SK-MEL-5 (cell line): ENCODE measurements at places on chromosomes 2 and 18.
A peak's percentile ranks its signal among the peaks of the same experiment; 100 is the strongest.

DNA sequence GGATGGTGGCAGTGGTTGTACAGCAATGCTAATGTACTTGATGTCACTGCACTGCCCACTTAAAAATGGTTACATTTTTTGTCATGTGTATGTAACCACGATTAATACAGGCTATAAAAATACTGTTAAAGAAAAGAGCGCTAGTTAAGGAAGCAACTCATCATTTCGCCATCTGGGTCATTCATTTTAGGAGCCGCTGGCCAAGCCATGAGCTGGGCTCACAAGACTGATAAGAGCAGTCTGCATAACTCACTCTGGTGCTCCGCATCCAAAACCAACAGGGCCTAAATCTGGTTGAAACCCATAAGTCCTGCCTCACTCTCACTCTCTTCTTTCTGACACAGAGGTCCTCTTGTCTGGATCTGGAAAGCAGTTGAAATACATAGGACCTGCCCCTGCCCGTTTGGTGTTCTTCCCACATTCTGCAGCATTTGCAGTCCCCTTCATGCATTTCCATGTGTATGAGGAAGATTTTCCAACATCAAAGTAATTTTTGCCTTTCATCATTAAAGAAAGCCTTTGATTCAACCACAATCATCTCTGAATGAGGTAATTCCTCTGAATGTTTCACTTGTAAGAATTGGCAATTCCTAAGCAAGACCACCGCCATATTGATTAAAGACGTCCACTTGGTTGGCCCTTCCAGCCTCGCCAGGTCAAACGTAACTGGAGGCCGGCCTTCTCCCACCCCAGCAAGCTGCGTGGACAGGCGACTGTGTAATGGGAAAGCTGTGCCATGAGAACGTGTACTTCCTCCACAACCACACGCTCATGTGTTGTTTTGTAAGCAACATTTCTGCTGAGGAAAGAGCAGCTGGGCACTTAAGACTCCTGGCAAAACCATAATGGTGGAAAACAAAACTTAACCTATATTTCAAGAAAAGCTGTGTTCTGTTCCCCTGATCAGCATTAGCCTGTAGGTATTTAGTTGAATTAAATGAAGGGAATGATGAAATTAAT is 112.2 kb downstream of the VAPA start:
- DNase-seq, result no peak

- DNase-seq, result no peak
These were observed 16.5 kb downstream of the HS6ST1 start for GRCh38 chr2:128302011-128302743.

DNA sequence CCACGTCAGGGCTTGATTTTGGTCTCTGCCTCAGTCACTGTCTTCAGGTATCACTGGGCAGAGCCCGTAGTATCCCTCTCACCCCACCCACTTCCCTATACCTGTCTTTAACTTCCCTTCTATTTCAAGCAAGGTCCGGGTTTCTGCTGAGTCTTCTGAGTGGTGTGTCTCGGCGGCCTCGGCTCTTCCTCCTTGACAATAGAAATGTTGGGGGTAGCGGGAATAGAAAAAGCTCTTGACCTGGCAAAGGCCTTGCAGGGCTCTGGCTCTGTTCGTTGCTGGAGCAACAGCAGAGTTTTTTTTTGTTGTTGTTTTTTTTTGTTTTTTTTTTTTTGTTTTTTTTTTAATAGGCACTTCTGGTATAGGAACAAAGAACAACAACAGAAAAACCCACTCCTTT is 16.0 kb upstream of the IGFBP5 start:
- no peak for DNase-seq

GRCh38 chr2:24571828-24572442 is 80.9 kb downstream of the NCOA1 start:
- no peak for DNase-seq

DNA sequence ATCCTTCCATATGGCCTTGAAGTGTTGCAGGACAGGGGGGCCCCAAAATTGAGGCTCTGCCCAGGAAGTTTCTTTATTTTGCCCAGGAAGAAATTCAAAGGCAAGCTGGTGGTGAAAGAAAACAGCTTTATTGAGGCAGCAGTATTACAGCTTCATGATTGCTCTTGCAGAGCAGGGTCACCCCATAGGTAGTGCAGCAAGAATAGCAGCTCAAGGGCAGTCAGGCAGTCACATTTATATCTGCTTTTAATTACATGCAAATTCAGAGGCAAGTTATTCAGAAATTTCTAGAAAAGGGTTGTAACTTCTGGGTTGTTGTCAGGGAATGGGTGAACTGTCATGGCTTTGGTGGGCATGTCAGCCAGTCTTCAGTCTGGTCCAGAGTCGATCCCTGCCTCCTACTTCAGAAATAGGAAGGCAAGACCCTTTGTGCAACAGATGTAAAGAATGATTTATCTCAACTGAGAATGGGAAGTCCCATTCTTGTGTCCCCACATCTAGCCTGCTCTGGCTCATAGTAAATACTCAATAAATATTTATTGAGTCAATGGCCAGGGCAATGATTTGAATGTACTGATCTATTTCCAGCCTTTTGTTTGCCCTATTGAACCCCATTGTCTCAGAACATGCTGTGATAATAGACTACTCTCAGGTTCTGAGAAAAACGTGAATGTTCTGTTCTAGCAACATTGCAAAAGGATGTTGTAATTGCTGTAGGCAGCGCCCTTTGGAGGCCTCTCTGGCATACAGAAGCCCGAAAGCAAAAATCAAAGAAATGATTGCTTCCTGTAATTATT is 129.8 kb downstream of the MYO3B start:
- no peak for DNase-seq

DNA sequence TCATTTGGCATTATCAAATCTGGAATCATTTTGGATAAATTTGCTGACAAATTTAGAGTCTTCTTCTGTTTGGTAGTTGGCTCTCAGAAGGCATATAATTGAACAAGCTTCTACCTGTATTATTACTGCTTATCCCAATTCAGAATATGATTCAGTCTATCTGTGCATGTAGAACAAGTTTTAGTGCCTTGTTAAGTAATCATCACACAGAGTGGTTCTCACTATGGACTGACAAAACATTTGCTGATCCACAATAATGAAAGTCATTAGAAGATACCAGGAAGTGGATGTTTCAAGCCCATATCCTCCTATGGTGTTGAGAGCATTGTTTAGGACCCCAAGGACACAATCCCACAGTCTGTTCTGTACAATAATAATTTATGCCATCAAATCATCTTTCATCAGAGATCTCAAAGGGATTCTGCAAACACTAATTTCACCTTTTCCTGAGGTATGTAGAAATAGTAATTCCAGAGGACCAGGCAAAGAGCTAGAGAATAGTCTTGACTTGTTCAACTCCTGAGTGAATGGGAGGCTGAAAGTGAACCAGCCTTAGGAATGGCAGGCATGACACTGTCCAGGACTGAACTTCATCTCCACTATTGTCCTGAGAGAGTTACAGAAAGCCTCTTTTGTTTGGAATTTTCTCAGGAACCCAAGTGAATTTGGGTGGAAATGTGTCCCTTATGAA is 29.6 kb upstream of the DSC1 start:
- no peak for DNase-seq

GRCh38 chr2:212922701-212923100 is 228.7 kb downstream of the IKZF2 start:
- DNase-seq, result no peak

DNA sequence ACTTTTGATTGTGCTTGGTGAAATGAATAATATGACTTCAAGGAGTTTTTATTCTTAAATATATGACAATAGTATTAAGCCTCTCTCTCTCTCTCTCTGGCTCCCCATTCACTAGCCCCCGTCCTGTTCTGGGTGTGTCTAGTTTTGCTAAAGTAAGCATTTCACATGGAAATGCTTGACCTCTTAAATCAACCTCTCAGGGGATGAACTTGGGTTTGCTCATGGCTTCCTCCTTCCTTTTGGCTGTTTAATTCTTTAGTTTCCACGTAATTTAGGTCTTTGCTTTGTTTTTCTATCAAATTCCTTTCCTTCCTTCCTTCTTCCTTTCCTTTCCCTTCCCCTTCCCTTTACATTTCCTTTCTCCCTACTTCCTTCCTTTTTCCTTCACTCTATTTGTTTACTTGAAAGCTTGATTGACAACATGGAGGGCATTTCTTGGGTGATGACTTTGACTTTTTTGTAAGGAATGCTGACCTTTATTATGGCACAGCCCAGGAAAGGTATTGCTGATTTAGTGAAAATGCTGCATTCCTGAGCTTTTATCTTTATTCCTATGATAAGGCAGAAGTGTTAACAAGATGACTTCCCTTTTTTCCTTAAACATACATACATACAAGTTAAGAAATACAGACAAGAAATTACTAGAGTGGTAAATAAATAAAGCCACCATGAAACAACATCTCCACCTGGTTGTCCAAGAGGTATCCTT is 3.6 kb downstream of the DPP4 start:
- DNase-seq, result no peak

DNA sequence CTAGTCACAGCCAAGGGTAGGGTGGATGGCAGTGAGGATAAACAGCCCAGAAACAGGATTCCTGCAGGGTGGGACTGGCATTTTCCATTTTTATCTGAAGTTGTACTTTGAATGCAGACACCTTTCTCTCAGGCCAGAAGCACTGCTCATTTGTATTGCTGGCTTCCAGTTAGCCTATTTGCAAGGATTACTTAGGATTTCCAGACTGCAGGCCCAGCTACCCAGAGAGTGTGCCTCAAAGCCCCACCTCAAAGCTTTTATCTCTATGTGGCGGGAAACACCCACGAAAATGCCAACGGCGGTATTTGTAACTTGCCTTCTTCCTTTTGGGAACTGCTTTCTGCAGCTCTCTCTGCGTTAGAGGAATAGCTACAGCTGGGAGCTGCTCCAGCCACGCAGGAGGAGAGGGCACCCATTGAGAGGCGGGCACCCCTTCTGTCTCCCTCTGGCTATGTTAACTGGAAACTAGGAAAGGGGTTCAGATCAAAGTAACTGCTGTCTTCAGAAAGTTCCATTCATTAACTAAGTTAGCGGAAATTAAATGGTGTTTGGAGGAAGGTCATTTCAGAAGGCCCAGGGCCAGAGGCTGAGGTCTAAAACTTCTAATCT is 144.9 kb downstream of the TGIF1 start:
- DNase-seq, result peak; percentile 49

- DNase-seq, result no peak
These were observed 9.7 kb downstream of the RAB11FIP5 start for GRCh38 chr2:73103018-73103542.

- DNase-seq, result no peak
These were observed 38.5 kb downstream of the FTCDNL1 start for GRCh38 chr2:199812493-199812892.

DNA sequence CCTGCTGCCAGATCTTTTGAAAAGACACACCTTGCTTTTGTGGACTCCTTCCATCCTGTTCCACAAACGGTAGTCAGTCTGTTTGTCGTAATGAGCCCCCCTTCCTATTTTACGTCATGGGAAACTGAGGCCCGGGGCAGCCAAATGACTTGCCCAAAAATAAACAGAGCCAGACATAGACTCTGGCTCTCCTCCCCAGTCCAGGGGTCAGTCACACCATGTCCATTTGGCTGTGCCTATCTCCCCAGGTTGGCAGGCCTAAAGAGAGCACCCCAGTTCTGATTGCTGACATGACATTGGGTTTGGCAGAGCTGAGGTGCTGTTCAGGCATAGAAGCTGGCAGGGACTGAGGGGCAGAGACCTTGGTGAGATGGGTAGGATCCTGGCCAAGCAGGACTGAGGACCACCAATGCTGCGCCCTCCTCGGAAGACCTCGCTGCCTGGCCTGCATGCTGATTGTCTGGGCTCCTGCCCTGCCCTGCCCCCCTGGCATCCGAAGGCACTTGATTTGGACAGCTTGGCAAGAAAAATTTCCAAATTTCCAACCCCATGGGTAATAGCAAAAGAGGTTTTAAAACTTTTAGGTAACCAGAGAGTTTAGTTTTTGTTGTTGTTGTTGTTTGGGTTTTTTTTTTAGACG is 335.4 kb downstream of the DYSF start:
- DNase-seq, result no peak

DNA sequence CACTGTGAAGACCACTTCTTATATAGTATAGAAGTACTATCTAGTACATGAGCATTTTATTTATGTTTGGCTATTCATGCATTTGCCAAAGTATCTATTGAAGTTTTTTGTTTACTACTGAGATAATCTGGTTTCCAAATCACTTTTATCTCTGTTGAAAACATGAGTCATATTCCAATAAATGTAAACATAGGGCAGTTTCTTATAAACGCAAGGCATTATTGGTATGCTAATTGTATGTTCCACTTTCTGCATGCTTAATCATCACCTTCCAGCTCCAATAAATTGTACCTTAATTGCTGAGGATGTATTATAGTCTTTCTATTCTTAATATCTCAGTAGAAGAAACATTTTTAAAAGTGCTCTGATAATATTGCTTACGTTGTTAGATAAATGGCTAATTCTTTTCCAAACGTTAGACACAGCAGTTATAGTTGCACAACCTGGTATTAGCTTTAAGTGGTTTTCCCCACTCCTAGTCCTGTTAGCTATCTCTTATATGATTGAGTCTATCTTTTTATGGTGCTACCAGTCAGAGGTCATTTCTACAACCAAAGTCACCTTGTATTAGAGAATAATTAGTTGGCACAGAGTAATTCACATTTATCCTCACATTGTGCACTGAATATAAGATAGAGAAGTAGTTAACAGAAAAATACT is 17.2 kb downstream of the ITGA4 start:
- no peak for DNase-seq

DNA sequence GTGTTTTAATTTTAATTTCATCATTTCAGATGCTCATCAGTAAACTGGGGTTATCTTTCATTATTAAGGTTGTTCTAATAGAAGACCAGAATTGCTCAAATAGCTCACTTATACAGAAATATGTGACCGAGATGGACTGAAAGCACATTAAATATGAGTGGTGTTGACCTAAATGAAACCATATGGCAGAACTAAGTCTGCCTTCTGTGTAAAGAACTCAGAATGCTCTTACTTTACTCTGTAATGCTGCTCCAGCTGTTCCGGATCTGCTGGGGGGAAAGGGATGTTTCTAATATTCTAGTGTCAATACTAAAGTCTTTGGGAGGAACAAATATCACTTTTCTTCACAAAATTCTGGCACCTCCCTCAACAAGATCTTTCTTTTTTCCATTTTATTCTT is 131.0 kb downstream of the DPP4 start:
- no peak for DNase-seq

DNA sequence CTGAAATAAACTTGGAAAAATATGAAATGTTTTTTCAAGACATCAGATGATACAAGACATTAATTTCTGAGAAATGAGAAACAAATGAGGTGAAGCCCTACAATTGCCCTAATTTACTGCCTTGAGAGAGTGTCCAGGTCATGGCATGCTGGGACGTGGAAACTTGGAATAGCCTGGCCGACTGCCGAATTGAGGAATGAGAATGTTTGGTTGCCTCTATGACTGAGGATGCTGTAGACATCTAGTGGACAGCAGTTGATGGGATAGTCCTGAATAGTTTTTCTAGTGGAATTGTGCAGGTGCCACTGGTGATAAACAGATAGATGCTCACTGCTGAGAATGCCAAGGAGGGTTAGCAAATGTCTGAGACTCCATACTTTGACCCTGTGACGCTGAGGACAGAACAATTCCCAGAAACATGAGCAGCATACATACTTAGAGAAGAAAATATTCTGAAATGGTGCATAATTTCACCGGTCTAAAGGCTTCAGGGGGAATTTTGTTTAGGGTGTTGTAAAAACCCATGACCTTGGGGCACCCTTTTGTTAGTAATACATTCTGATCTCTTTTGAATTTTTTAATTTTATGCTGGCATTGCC is 56.5 kb upstream of the CWC22 start:
- no peak for DNase-seq

- peak; percentile 16 for DNase-seq
These were observed 32.0 kb downstream of the YPEL5 start for GRCh38 chr2:30178618-30179434.
